Activated CD4-positive, alpha-beta T cell treated with anti-CD3 and anti-CD28 coated beads, Interleukin-2, amount 10 ng/mL, durations not matched to agents 7 days and 5 days (primary cell): ENCODE measurements at places on chromosomes 1 and 21. TPM values are rescaled to one million over a fixed set of nuclear protein-coding genes. Genes with fewer than 3 reads are reported as not detected.

- no peak overlapping the region for H3K4me3 ChIP-seq
- no peak for DNase-seq
- no peak overlapping the region for H3K27ac ChIP-seq
- no peaks in the 10 kb centered on the region for H3K36me3 ChIP-seq
Observed at GRCh38 chr1:208837242-208837641, 593.1 kb upstream of the PLXNA2 start.

Gene PTPN7
- 188 TPM for total RNA-seq

GRCh38 chr1:232655028-232655745 lies 25.3 kb upstream of the SIPA1L2 start:
- H3K4me3 ChIP-seq: no peak overlapping the region
- DNase-seq: no peak
- H3K27ac ChIP-seq: no peak overlapping the region
- peaks cover 8% of the 10 kb centered on the region for H3K4me1 ChIP-seq
- peaks cover 17% of the 10 kb centered on the region for H3K27me3 ChIP-seq

DNA sequence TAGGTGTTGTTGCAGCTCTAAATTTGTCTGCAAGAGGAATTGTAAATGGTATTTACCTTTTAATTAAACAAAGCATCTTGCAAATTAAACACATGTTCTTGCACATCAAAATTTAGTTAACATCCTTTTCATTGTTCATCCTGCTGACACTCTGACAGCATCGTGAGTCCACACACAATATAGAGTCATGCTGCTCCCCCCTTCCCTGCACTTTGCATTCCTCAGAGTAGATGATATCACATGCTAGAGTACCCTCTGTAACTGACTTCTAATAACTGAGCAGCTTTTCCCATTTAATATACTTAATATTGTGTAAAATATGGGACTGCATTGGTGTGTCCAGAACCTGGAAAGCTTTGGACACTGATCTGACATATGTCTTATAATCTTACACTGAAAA lies 138.8 kb upstream of the DPYD start:
- no peak for DNase-seq
- H3K36me3 ChIP-seq: no peaks in the 10 kb centered on the region
- H3K27me3 ChIP-seq: peaks cover 45% of the 10 kb centered on the region
- H3K27ac ChIP-seq: no peak overlapping the region
- H3K4me1 ChIP-seq: peaks cover under 1% of the 10 kb centered on the region
- H3K4me3 ChIP-seq: no peak overlapping the region

Gene PGLYRP4
- total RNA-seq: not detected

Gene LDLRAP1
- 65.3 TPM for total RNA-seq

Gene PBX1
- total RNA-seq: 0.15 TPM

- no peak for DNase-seq
- H3K27me3 ChIP-seq: no peaks in the 10 kb centered on the region
- no peaks in the 10 kb centered on the region for H3K4me1 ChIP-seq
- no peak overlapping the region for H3K4me3 ChIP-seq
- H3K36me3 ChIP-seq: no peaks in the 10 kb centered on the region
Observed at GRCh38 chr1:194478731-194479130, 1292.3 kb upstream of the B3GALT2 start.

GRCh38 chr1:42150651-42151050 lies 2.6 kb upstream of the GUCA2B start:
- DNase-seq: no peak
- no peaks in the 10 kb centered on the region for H3K4me1 ChIP-seq
- no peaks in the 10 kb centered on the region for H3K36me3 ChIP-seq
- H3K4me3 ChIP-seq: no peak overlapping the region

- no peak for DNase-seq
- no peaks in the 10 kb centered on the region for H3K4me1 ChIP-seq
- no peak overlapping the region for H3K4me3 ChIP-seq
- no peak overlapping the region for H3K27ac ChIP-seq
- no peaks in the 10 kb centered on the region for H3K36me3 ChIP-seq
- peaks cover 2% of the 10 kb centered on the region for H3K27me3 ChIP-seq
Observed at GRCh38 chr21:28485301-28486022, 507.2 kb downstream of the LTN1 start.

- no peak overlapping the region for H3K27ac ChIP-seq
- no peak overlapping the region for H3K4me3 ChIP-seq
- no peak for DNase-seq
- peaks cover 14% of the 10 kb centered on the region for H3K4me1 ChIP-seq
- H3K27me3 ChIP-seq: no peaks in the 10 kb centered on the region
- peaks cover 66% of the 10 kb centered on the region for H3K36me3 ChIP-seq
Observed at GRCh38 chr1:204530932-204531331, 14.7 kb downstream of the MDM4 start.

DNA sequence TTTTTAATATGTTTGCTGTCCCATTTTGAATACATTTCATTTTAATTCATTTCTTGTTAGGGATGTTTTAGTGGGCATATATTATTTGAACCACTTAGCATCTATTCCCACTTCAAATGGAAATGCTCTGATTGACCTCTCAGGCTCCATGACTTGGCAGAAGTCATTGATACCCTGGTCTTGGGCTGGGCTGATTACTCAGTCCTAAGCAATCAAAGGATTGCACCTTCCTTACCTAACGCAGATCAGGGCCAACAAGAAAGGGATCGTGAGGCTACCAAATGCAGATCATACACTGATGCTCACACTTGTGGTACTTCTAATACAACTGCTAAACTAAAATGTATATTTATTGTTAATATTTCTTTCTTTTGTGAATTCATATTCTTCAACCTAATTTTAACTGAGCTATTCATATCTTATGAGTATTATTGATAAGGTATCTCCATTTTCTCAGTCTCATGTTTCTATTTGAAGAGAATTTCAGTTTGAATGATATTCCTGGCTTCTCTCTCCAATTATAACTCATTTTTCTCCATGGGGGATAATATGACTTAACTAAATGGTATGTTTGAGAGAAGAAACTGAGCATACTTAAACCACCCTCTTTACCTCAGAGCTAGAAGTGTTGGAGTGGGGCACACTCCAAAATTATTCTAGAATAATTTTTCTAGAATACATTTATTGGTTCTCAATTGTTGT lies 615.5 kb upstream of the ADAMTS5 start:
- no peak for DNase-seq
- no peak overlapping the region for H3K4me3 ChIP-seq
- H3K36me3 ChIP-seq: no peaks in the 10 kb centered on the region
- no peaks in the 10 kb centered on the region for H3K27me3 ChIP-seq

GRCh38 chr1:75312620-75313019 lies 178.4 kb downstream of the LHX8 start:
- H3K4me3 ChIP-seq: no peak overlapping the region
- H3K27me3 ChIP-seq: no peaks in the 10 kb centered on the region
- DNase-seq: no peak
- H3K4me1 ChIP-seq: no peaks in the 10 kb centered on the region
- H3K27ac ChIP-seq: no peak overlapping the region

Gene A3GALT2
- total RNA-seq: not detected

- H3K27ac ChIP-seq: peak overlapping the region; percentile 58
- peaks cover 16% of the 10 kb centered on the region for H3K36me3 ChIP-seq
- no peaks in the 10 kb centered on the region for H3K27me3 ChIP-seq
- no peak for DNase-seq
Observed at GRCh38 chr1:207830788-207831187, 78.9 kb downstream of the CD46 start.

GRCh38 chr1:228976316-228976715 lies 241.0 kb downstream of the RHOU start:
- H3K36me3 ChIP-seq: no peaks in the 10 kb centered on the region
- no peak overlapping the region for H3K27ac ChIP-seq
- H3K27me3 ChIP-seq: no peaks in the 10 kb centered on the region

Gene TNFSF18
- total RNA-seq: not detected

GRCh38 chr1:232280910-232281309 lies 349.0 kb downstream of the SIPA1L2 start:
- no peak overlapping the region for H3K4me3 ChIP-seq
- no peaks in the 10 kb centered on the region for H3K4me1 ChIP-seq
- no peak overlapping the region for H3K27ac ChIP-seq
- H3K36me3 ChIP-seq: no peaks in the 10 kb centered on the region

Gene SHISA4
- total RNA-seq: 0.83 TPM

DNA sequence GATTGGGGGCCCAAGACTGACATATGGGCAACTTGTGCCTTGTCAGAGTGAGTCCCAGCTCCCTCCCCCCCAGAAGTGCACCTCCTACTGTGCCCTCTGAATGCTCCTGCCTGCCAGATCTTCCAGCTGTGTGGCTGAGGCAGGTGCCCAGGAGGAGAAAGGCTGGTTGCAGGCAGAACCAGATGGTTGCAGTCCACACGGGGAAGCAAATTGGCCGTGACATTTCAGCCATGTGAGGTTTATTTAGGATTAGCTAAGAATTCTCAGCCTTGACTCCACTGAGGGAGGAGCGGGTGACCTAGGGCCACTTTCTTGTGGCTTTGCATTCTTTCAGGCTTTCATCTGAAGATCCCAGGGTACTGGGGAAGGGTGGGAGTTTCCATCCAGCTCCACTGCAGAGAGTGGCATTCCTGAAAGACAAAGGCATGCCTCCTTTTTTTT lies 33.8 kb downstream of the PEX14 start:
- peaks cover 15% of the 10 kb centered on the region for H3K36me3 ChIP-seq
- no peak for DNase-seq
- H3K4me1 ChIP-seq: peaks cover 67% of the 10 kb centered on the region
- no peak overlapping the region for H3K27ac ChIP-seq
- no peaks in the 10 kb centered on the region for H3K27me3 ChIP-seq

DNA sequence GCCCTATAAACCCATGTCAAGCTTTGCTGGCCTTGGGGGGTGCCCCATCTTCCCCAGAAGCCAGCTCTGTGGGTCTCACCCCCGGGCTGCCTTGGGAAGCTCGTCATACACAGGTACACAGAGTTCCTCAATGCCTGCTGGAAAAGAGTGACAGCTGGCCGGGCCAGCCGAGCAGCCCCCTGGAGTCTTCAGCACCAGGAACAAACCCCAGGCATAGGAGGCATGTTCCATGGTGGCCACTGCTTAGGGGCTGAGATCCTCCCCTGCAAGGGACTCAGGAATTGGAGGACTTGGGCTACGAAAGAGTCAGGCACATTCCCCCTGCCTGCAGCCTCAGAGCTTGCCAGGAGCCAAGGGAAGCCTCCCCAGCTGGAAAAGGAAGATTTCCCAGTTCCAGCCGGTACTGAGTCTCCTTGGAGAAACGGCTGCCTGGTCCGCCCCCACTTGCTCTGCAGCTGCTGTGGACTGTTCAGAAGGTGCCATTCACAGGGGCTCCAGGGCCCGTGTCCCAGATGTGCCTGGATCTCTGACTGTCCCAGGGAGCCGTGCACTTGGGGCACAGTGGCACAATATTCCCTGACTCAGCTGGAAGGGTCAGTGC lies 89.5 kb downstream of the STUM start:
- no peak overlapping the region for H3K4me3 ChIP-seq
- H3K36me3 ChIP-seq: peaks cover 38% of the 10 kb centered on the region
- H3K27ac ChIP-seq: peak overlapping the region; percentile 41
- no peaks in the 10 kb centered on the region for H3K27me3 ChIP-seq

GRCh38 chr1:165580931-165581871 lies 37.4 kb downstream of the LRRC52 start:
- H3K36me3 ChIP-seq: no peaks in the 10 kb centered on the region
- DNase-seq: no peak
- no peaks in the 10 kb centered on the region for H3K4me1 ChIP-seq
- H3K4me3 ChIP-seq: no peak overlapping the region
- peaks cover 34% of the 10 kb centered on the region for H3K27me3 ChIP-seq
- H3K27ac ChIP-seq: no peak overlapping the region

Gene AIRE
- total RNA-seq: 0.30 TPM

DNA sequence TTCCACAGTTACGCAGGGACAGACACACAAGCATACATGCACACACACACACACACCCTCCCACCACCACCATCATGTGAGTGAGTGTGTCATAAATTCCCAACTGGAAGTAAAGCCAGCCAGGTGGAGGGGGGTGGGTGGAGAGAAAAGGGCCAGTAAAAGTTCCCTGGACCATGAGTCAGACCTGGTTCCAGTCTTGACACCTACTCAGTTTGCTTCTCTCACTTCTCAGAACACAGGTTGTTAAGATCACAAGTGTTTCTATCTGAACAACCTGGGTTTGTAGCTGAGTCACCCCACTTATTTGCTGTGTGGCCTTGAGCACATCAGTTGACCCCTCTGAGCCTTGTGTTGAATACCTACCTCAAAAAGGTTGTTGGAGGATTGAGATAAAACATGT lies 9.6 kb downstream of the EPHA10 start:
- DNase-seq: no peak
- H3K4me3 ChIP-seq: no peak overlapping the region
- H3K36me3 ChIP-seq: no peaks in the 10 kb centered on the region
- H3K27me3 ChIP-seq: peaks cover 45% of the 10 kb centered on the region

DNA sequence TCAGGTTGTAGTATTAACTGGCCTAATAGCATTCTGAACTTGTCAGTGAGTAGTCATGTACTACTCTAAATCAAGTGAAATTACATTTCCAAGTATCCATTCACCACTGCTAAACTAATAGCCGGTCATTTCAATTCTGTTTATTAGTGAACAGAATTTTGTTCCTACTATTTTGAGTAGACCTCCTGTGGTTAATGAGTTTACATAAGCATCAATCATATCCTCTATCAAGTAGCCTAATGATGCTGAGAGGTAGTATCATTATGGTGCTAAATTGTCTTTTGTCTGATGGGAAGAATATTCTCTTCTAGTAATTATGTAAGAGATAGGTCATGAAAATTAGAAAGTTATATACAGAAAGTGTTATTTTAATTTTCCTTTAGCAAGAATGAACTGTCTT lies 602.8 kb downstream of the KCNT2 start:
- H3K27ac ChIP-seq: no peak overlapping the region
- H3K4me1 ChIP-seq: no peaks in the 10 kb centered on the region
- DNase-seq: no peak
- H3K27me3 ChIP-seq: no peaks in the 10 kb centered on the region
- H3K4me3 ChIP-seq: no peak overlapping the region

- no peak overlapping the region for H3K4me3 ChIP-seq
- no peaks in the 10 kb centered on the region for H3K36me3 ChIP-seq
- no peaks in the 10 kb centered on the region for H3K4me1 ChIP-seq
- no peak overlapping the region for H3K27ac ChIP-seq
Observed at GRCh38 chr1:171081763-171082201, 8.9 kb upstream of the FMO3 start.

DNA sequence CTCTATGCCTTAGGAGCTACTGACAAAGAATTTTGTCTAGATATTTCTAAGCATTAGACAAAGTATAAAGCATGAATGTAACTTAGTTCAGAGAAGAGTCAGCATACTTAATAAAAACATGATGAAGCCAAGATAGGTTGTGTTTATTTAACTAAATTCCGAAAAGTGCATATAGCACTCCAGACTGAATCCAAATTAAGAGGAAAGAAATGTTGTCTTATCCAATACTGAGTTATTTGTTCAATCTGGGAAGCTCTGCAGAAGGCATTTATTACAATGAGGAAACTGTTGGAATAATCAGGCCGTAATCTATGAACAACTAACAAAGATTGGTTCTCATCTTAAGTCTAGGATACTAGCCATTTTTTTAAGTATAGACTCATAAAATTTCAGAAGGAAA lies 100.2 kb downstream of the TNFSF18 start:
- no peak overlapping the region for H3K27ac ChIP-seq
- no peak overlapping the region for H3K4me3 ChIP-seq
- H3K27me3 ChIP-seq: peaks cover 13% of the 10 kb centered on the region
